ENCODE measurements at places on chromosomes 13 and 19.
A peak's percentile ranks its signal among the peaks of the same experiment; 100 is the strongest.

- DNase-seq = no peak
Measured at GRCh38 chr13:21901811-21902708, 231.2 kb downstream of the FGF9 start.

DNA sequence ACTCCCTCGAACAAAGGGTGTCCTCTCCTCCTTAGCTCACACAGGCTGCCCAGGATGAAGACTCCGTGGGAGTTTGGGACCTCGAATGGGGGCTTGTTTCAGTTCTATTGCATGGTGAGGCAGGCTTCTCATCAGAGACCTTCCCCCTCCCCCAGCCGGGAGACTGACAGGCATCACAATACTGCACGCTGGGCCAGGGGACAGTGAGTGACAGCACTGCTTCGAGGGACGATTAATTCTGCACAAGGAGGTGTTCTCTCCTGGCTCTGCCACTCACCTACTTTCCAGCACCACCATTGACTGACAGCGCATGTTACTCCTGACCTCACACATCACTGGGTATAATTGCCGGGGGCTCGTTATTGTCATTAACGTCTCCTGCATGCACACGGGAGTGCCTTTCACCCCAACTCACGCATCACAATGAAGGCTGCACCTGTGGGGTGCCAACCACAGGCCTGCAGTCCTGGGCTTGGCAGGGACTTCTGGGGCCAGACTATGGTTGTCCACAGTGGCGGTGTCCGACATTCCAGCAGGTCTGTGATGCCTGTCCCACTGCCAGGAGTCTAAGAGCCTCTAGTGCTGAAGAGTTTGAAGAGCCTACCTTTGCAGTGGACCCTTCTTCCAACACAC is 412.2 kb upstream of the TSHZ3 start:
- no peak for DNase-seq

DNA sequence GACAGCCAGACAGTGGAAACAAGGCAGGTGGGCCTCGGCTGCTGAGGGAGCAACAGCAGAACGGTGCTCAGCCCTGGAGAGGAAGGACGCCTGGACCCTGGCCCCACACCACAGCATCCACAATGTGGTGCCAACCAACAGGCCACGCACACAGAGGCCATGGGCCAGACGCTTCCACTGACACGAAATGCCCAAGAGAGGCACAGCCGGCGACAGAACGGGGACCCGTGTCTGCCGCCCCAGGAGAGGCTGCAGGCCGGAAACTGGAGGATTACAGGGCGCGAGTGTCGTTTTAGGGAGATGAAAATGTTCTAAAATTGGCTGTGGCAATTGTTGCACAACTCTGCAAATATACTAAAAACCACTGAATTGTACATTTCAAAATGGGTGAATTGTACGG is 69.7 kb downstream of the RASA3 start:
- peak; percentile 96 for DNase-seq

- DNase-seq = no peak
Measured at GRCh38 chr13:94632226-94632980, 30.7 kb downstream of the GPR180 start.

DNA sequence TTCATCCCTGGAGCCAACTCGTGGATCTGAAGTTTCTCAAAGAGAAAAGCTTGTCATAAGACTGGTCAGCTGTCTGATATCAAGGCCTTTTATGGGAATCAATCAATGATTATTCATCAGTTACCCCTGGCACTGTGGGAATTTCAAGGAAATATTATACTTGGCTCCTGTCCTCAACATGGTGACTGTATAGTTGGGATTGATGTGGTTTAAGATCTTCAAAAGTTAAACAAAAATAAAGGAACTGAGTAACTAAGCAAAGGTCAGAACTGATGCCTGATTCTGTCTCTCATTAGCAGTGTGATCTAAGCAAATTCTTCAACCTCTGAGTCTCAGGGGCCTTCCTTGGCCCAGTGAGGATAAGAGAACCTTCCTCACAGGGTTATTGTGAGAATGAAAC is 22.2 kb upstream of the SERPINE3 start:
- DNase-seq = no peak

- no peak for DNase-seq
Measured at GRCh38 chr13:65264066-65264465, 1966.1 kb downstream of the PCDH9 start.

DNA sequence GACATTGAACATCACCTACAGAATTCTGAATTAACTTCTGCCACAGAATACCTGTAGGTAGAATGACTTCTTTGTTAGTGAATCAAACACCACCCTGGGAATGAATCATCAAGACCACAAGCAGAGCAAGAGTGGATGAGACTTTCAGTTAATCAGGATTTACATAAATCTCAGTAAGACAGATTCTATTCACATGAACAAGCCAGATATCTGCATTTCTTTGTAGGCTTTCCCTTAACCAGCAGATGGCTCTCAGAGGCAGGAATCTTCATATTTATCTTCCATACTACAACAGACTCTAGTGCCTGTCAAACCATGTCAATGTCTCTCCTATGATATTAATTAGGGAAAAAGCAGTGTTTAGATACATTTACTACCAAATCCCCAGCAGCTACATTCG is 412.1 kb downstream of the KLF12 start:
- DNase-seq = no peak

DNA sequence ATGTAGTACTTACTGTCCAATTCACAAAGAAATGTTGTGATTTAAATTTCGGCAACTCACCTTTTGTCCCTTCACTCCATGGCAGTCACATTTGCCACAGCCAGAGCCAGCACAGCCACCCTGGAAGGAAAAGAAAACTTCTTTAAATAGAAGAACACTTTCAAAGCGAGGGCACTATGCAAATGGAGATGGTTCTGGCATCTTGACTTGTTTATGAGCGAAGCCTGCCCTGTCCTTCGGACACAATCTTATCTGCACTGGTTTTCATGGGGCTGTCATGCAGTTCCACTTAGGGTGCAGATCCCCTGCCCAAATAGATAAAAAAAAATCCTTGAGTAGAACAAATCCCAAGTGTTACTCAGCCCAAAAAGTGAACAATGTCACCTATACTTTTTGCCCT is 64.3 kb downstream of the COL4A1 start:
- no peak for DNase-seq

GRCh38 chr19:46428239-46429135 is at the start of gene PNMA8C:
Gene PNMA8C (minus strand): TSS chr19:46428936. CDS start chr19:46428359, 577 bp downstream.
- peak; percentile 70 for DNase-seq

DNA sequence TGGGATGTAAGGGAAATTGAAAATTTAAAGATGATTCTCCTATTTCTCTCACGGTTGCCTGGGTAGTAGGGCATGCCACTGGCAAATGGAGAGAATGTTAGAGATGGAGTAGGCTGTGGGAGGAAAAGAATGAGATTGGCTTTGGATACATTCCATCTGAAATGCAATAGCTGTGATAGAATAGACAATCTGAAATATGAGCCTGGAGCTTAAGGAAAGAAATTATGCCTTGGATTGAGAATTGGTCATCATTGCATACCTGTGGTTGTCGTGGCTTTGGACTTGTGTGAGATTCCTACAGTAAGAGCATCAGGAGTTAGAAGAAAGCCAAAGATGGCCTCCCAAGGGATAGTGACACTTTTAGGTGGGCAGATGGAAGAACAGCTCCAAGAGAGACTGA is 305.1 kb upstream of the SLC10A2 start:
- DNase-seq = no peak

- no peak for DNase-seq
Measured at GRCh38 chr13:87677496-87678371, 6.6 kb downstream of the SLITRK5 start.

GRCh38 chr19:51201712-51202111 is 23.2 kb upstream of the CD33 start:
- DNase-seq = peak; percentile 67

DNA sequence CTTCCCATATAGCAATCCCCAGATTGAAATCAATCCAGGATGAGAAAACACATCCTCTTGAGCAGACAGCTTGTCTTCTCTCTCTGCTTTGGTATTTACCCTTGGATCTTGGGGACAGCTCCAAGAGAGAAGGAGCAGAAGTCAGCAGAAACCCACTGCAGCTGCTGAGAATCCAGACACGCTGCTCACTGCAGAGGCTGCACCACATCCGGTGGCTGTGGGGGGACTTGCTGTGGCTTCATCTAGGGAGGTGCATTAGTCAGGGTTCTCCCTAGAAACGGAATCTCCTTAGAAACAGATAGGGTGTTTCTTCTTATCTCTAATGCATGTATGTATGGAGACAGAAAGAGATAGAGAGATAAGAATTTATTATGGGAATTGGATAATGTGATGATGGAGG is 2.7 kb downstream of the CYP4F12 start:
- DNase-seq = peak; percentile 42

- DNase-seq = peak; percentile 16
Measured at GRCh38 chr19:22595918-22596341, 38.2 kb upstream of the ZNF492 start.

DNA sequence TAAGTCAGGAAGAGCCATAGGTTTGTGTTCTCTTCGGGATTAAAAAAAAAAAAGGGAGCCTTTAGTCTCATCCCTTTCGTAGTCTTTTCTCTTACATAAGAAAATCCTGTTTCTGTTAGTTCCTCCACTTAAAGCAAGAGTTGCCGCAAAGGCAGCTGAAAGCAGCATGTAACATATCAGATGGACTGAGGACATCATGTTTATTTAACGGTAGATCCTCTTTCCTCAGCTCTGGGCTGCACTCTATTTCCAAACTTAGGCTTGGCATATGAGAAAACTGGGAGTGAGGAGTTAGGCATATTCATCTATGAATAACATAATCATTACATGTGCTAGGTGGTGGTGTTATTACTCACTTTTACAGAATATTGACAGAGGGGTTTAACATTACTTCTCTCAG is 391.2 kb downstream of the KLF12 start:
- no peak for DNase-seq

DNA sequence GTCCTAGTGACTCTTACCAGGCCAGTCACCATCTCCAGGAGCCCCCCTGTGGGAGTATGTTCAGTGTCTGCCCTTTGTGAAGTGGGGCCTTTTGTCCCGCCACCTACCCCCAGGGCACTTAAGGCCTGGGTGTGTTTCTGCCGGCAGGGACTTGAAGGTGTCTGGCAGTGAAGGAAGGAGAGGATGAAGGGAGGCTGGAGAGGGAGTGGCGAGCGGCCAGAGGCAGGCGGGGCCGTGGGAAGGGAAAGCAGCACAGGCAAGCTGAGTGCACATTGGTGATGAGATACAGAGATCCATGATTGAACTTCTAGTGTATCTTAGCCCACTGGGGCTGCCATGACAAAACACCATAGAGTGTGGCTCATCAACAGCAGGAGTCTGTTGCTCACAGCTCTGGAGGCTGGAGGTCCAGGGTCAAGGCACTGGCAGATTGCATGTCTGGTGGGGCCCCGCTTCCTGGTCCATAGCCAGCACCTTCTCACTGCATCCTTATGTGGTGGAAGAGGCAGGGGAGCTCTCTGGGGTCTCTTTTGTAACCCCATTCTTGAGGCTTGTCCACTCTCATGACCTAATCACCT is 17.5 kb downstream of the CUL4A start:
- no peak for DNase-seq

GRCh38 chr19:34589730-34590129 is 87.2 kb downstream of the SCGB2B2 start:
- DNase-seq = no peak

DNA sequence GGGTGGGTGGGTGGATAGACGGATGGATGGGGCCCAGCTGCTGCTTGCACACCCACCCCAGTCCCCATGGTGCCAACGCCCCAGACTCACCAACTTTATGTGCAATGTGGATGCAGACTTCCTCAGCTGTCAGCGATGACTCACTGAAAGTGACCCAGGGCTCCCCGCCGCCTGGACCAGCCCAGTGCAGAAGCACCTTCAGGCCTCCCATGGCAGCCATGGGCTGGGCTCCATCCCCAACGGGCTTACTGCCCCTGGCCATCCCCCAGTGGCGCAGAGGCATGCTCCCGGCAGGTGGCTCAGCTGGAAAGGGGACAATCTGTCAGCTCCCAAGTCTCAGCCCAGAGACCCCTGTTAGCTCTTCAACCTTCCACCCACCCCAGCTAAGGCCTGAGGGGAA is 2.2 kb downstream of the TYK2 start:
- no peak for DNase-seq

DNA sequence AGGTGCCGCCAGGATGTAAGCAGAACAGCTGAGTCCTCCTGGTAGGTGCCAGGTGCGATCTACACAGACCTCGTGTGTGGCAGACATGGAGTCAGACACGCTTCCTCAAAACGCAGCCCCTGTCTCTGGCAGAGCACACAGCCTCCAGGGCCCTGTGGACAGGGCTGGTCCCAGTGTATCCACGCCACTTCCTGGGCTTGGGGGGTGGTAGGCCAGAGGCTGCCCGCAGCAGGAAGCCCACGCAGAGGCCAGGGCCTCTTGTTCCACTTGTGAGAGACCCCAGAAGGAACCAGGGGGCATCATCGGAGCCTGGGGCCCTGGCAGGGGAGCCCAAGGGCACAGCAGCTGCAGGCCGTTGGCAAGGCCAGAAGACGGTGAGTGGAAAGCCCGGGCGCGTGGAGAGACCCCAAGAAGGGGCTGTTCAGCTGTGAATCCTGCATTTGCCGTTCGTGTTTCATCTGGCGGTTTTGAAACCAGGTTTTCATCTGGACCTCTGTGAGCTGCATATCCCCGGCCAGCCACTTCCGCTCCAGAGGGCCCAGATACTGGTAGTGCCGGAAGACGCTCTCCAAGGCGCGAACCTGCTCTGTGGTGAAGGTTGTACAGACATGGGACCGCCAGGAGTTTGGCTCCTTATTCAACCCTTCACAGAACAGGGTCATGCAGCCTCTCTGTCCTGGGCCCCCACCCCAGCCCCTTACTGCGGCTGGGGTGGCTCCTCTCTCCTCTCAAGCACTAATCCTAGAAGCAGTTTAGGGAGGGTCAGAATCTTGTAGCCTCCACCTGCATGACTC is 25.1 kb upstream of the SLITRK1 start:
- no peak for DNase-seq

DNA sequence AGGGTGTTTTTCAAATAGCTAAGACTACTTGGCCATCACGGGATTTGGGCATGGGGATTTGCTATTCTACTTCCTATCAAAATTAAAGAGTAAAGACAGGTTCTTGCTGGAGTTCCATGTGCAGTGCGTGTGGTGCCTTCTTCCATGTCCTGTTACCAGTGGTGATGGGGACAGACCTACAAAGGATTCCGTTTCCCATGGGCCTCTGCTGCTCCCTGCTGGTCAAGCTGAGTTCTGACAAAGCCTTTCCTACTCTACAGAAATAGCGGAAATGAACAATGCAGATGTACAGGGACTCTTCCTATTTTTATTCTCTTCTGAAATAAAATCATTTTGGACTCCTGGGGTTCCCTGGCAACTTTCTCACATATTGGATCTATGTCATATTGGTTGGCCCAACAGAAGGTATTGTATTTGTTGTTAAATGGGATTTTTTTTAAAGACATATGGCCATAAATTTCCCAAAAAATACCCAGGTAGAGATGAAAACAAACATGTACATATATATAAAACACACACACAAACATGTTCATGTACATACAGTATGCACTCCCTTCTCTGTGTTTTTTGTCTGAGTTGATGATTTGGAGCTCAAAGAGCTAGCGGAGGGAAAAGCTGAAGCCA is 90.5 kb upstream of the SLC15A1 start:
- DNase-seq = peak; percentile 84

DNA sequence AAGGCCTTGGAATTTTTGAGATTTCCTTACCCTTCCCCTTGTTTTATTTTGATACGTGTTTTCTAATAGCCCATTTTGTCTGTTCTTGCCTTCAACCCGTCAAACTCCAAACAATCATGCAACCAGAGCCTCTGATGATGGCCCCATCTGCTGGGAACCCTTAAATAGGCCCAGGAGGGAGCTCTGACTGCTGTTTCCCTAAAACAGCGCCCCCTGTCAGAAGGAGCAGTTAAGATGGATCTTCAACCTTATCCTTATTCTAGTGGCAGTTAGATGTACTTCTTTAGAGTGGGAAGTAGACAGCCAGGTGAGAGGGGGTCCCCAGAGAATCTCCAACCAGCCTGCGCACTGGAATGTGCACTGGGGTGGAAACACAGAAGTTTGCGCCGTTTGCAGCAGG is 1031.0 kb upstream of the PCDH9 start:
- peak; percentile 35 for DNase-seq

All from NB4 (cell line).